Suppressor macrophage treated with lipopolysaccharide for 1 hour (primary cell): ENCODE measurements at places on chromosomes 2 and 18.

DNA sequence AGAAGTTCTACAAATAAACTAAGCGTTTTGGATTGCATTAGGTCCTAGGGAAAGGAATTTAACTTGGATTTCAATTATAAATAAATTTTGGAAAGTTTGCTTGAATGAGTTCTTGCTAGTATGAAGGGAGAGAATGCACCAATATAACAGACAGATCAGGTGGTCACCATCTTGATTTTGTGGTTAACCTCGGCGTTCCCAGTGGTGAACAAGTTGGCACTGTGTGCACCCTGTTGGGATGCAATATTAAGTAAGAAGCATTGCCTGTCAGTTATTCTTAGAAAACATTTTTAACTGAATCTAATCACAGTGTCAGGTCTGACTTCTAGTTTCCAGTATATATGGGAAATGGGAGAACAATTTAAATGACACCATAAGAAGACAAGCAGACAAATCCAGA lies 673.4 kb downstream of the SLC4A3 start:
- no peak for DNase-seq

DNA sequence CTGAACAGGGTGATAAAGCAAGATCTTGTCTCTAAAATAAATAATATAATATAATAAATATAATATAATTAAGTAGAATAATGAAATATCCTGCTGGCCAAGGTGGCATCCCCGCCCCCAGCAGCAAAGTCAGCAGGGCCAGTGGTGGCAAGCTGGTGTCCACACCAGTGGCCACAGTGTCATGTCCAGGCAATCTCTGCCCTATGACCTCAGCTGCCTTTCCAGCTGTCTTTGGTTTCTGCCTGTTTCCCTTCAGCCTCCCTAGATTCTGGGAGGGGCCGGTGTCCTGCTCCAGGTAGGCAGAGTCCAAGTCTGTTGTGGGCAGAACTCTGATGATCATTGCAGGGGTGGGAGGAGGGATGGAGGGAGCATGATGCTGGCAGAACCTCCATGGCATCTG lies 16.2 kb upstream of the STEAP3 start:
- no peak for DNase-seq

DNA sequence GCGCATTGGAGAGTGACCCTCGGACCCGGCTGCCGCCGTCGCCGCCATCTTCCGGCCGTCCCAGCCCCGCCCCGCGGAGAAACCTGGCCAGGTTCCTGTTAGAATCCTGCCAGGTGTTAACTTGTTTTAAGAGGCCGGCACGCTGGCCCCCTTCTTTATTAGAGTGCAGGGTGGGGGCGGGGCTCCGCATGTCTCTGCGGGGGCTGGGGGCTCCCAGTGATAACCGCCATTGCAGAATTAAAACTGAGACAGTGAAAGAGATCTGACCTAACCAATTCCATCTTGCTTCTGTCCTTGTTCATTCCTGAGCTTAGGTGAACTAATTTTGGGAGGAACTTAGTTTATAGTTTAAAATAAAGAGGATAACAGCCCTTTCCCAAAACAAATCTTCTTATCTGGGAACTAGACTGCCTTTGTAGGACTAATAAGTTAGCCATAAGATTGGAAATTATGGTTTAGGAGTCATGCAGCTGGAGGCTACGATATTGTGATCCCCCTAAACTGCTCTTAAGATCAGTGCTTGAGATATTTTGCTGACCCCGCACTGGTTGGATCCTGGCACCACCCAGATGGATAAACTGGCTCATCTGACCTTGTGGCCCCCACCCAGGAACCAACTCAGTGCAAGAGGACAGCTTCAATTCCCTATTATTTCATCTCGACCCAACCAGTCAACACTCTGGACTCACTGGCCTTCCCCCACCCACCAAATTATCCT lies 543 bp upstream of the STARD7 start:
- no peak for DNase-seq

DNA sequence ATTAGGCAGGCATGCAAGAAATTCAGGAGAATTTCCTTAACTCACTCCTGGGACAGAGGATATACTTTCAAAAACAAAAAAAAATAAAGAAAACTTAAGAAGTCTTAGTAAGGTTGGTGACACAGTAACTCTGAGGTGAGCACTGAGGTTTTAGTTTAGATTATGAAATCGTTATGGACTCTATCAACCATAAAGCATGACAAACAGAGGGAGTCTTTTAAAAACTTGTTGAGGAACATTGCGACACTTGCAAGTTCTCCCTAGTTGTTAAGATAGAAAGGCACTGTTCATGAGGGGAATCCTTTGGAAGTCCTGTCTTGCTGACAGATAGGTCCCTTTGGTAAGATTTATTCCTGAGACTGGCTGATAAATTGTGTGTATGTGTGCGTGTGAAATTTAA lies 194.3 kb upstream of the ERBB4 start:
- DNase-seq = no peak

- peak; percentile 21 for DNase-seq
These were observed 5.0 kb upstream of the CRYGB start for GRCh38 chr2:208150956-208151355.

- DNase-seq = no peak
These were observed 16.1 kb upstream of the FARP2 start for GRCh38 chr2:241339839-241340630.

- DNase-seq = no peak
These were observed 96.6 kb upstream of the LYPD1 start for GRCh38 chr2:132766573-132766972.

- peak; percentile 97 for DNase-seq
These were observed 70.5 kb upstream of the ZNF516 start for GRCh38 chr18:76565238-76566173.

- DNase-seq = no peak
These were observed 38.4 kb downstream of the ADCY3 start for GRCh38 chr2:24881623-24882022.

GRCh38 chr18:62848946-62849345 lies 133.6 kb downstream of the PHLPP1 start:
- DNase-seq = no peak

GRCh38 chr2:7825591-7826312 lies 856.1 kb upstream of the ID2 start:
- DNase-seq = no peak

- peak; percentile 74 for DNase-seq
These were observed 295.4 kb downstream of the CELF4 start for GRCh38 chr18:37270038-37270665.

DNA sequence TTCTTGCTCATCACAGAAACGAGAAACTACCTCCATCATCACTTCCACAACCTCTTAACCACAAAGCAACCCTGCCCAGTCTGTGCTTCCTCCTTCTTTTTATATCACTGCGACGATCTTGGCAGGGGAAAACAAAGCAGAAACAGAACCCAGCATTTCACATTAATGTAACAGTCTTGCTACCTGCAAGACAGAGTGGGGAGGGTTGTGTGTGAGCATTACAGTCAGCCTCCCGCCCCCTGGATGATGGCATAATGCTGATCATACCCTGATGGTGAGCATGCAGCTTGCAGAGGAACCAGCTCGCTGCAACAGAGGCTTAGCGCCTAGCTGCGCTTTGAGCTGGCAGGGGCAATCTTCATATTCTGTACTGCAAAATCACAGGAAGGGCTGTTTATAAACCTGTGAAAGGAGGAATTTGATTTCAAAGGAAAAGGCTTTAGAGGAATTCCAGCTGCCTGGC lies 376.1 kb downstream of the IRS1 start:
- peak; percentile 68 for DNase-seq

- DNase-seq = no peak
These were observed 96.1 kb downstream of the MAP2 start for GRCh38 chr2:209519906-209520305.

DNA sequence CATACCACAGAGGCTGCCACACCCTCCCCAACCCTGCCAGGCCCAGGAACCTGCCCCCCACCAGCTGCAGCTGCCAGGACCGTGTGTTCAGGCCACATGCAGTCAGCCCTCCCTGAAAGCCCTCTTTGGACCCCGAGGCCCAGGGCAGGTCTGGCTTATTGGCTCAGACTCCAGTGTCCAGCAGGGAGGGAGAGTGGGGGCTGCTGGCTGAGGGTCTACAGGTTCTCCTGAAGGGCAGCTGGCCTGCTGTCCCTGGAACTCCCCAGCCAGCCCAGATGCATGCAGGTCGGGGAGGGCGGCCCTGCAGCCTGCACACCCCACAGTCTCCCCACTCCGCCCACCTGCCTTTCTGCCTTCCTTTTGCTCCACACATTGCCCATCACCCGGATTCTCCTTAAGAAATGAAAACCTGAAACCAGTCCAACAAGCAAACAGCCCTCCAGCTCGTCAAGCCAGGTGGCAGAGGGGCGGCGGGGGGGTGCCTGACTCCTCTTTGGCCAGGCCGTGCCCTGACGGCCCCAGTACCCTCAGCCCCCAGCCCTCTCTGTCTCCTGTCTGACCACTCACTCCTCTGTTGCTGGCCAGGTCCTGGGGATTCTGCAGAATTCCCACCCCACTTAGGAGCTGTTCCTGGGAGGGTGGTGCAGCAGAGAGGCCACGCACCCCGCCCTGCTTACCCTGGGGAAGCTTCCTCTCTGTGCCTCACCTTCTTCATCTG lies 18.0 kb downstream of the GPR35 start:
- no peak for DNase-seq

DNA sequence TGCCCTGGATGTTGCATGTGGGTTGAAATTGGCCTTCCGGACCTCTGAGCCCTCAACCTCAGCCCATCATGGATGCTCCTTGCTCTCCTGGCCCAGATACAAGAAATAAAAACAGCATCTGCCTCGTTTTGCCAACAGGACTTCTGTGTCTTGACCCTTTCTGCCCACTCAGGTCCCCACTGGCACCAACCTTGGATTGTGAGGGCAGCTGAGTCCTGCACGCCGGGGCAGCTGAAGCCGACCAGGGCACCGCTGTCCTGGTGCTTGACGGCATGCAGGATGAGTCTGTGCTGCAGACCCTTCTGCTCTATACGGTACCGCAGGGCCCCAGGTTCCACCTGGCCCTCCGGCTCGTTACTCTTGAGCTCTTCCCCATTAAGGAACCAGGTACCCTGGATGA lies 4.7 kb downstream of the OBSL1 start:
- no peak for DNase-seq

DNA sequence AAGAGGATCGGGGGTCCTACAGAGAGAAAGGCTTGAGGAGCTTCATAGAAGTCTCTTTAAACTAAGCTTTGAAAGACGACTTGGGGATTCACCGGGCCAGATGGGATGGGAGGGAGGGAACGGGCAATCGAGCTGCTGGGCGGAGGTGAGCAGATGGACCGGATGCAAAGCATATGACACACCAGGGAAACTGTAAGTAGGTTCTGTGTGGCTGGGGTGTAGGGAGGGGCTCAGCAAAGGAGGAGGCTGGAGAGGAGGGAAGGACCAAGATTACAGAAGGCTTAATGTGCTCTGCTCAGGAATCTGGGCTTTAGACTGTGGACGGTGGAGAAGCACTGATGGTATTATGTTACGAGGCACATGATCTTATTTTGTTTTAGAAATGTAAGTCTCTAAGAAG lies 131.5 kb downstream of the MAIP1 start:
- DNase-seq = no peak

- peak; percentile 47 for DNase-seq
These were observed 710 bp downstream of the DUSP19 start for GRCh38 chr2:183079139-183079775.

DNA sequence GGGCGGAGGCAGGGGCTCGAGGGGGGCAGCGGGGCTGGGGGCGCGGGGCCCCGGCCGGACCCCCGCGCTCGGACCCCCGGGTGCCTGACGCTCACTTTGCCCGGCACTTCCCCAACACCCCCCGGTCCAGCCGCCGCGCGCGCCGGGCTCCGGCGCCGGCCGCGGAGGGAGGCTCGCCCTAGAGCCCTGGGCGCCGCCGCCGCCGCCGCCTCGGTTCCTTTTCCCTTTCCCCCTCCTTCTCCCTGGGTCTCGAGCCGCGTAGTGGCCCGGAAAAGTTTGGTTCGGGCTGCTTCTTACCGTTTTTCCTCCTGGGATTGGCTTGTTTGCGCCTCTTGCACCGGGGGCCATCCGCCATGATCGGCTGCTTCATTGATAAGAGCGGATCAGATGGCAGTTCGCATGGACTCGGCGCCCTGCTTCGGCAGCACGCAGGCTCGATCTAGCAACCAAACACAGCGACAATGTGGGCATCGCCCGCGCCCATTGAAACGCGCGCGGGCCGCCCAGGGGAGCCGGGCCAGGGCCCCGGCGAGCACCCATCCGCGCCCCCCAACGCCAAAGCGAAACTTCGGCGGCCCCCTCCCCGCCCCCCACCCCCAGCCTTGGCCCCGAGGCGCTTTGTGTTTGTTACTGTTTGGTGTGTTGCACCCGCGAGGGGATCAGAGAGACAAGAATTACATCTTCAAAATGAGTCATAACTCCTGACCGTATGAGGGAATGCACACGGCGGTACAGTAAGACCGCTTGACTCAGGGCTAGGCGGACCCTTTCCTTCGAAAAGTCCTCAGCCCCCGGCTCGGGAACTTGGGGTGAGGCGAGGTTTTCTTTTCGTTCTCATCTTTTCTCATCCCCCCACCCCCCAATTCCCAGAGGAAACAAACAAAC lies 2.7 kb downstream of the ZEB2 start:
- peak; percentile 99 for DNase-seq

- no peak for DNase-seq
These were observed 195.7 kb downstream of the CDH20 start for GRCh38 chr18:61528961-61529360.

DNA sequence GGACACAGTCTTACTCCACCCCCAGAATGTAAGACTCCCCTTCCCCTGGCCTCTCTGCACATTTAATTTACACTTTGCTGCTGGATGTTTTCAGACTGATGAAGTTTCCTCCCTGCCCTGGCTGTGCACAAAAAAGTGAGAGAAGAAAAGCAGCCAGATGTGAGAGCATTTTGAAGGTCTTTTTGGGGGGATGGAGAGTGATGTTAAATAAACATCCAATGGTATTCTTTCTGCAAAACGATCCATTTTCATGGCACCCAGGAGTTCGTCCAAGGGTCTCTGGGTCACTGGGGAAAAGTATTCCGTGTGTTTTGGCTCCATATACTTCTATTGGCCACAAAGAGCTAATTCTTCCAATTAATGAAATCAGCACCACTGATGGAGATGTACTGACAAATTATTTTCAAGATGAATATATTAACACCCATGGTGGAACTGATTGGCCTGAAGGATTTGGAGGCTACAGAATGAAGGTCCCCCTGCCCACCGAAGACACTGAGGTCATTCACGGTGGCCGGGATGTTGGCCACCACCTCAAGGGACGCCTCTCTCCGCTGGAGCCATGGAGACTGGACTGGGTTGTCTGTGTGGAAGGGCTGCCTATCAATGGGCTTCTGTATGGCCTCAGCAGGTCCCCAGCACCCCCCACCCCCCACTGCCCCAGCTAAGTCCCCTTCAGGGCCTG lies 107.6 kb upstream of the PKDCC start:
- no peak for DNase-seq

GRCh38 chr18:7618891-7619442 lies 51.9 kb downstream of the PTPRM start:
- no peak for DNase-seq

GRCh38 chr2:197242719-197243118 lies 67.9 kb downstream of the ANKRD44 start:
- no peak for DNase-seq

DNA sequence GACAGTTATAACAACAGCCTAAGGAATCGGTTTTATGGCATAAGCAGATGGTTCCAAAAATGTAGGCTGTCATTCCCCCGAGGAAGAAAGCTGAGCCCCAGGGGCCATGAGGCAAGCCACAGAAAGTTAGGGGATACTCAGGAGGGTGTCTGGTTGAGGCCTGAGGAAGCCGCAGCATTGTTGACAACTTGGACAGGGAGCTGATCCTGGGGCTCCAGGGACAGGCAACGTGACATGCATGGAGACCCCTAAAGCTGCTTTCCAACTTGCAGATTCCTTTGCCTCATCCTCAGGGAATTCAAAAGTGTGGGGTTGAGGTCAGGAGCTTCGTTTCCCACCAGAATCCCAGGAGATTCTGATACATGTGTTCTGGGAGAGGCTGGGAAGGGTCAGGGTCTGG lies 20.9 kb downstream of the CELF4 start:
- no peak for DNase-seq

GRCh38 chr18:11050966-11051365 lies 98.4 kb downstream of the PIEZO2 start:
- no peak for DNase-seq
